CD4-positive, alpha-beta memory T cell (primary cell): ENCODE measurements at places on chromosomes 5 and 9.

DNA sequence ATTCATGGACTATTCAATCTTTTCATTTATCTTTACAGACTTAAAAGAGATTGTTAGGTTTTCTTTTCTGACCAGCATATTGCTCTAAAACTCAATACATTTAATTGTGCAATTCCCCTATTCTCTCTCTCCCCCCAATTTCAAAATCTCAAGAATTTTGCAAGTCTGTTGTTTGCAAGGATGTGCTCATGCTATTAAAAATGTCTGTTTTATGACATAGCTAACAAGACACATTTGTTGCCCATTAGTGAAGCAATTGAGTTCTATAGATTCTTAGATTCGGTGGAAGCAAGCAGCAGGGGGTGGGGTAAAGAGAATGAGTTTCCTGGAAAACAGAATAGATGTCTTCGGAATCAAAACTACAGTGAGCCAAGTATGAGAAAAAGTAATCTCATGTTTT lies 8.5 kb upstream of the CSNK1A1 start:
- no peak for DNase-seq

DNA sequence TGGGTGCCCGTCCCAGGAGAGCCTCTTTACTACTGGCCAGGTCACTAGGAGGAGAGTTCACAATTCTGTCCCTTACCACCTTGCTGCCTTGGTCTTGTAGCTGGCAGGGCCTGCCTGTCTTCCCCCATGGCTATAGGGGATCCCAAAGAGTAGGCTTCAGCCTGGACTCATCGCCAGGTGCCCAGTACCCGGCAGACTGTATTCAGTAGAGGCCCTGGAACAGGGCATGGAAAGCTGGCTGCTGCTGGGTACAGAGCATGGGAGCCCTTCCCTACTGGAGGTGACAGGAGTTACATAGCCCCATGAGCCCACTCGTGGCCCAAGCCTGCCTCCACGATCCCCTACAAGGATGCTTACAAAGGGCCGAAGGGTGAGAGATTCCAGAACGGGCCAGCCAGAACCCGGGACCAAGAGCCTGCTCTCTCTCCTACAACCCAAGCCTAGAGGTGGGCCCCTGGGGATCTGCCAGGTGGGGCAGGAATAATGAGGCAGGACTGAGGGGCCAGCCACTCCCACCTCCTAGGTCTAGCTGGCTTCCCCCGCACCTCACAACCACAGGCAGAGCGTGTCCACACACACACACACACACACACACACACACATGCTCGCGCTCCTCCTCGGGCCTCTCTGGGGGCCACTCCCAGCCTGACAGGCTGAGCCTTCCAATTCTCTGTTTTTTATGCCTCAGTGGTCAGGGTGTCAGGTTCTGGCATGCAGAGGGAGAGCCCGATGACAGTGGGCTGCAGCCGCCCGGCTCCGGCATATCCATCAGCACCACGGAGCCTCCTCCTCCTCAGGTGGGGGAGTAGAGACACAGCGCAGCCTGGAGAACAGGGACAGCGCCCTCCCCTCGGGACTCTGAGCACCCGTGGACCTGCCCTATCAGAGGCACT lies 186.0 kb downstream of the PAX5 start:
- DNase-seq: no peak

GRCh38 chr9:91458906-91459305 lies 35.3 kb upstream of the NFIL3 start:
- DNase-seq: no peak

DNA sequence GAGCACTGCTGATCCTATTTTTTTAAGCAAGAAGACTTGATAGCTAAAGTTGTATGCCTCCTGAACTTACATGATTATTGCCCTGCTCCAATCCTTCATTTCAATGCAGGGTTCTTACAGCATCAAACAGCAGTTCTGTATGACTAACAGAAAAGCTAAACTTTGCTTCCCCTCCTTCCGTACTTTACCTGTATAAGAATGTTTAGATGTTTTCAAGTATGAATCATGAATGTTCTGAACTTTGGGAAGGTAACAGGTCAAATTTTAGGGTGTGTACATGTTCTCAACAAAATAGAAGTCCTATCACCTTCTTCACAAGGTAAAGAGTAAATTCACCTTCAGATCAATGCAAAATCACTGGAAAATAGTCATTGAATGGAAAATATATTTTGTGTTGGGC lies 972.6 kb upstream of the SEMA6A start:
- no peak for DNase-seq

GRCh38 chr9:119533504-119533903 lies 164.3 kb upstream of the BRINP1 start:
- no peak for DNase-seq

DNA sequence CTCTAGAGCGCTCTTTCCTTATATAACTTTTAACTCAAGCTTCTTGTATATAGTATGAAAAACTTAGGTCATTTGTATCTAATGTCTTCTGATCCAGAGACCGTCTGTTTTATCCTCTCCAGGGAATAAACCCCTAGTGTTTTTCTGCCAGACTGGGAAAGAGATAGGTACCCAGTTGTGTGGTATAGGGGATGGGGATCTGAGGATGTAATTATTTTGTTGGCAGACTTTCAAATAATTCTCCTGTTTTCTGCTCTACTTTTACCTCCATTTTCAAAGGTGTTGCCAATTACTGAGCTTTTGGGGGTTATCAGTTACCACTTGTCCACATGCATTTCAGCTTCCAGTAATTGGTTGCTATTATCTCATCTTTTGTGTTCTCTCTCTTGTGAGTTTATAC lies 17.9 kb downstream of the CCDC171 start:
- no peak for DNase-seq

DNA sequence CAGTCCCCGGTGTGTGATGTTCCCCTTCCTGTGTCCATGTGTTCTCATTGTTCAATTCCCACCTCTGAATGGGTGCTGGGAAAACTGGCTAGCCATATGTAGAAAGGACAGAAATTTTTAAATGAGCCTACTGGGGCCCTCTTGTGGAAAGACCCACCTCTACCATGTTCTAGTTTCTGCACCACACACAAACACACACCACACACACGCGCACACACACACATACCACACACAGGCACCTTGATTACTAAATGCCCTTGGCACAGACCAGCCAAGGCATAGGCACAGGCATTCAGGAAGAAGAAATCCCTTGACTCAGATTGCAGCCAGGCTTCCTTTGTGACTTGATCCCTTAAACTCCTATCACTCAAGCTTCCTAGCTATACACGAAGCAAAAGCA lies 60.5 kb downstream of the SIL1 start:
- DNase-seq: no peak

- DNase-seq: peak; percentile 49
Measured at GRCh38 chr5:73902327-73903051, 276.5 kb downstream of the ARHGEF28 start.

DNA sequence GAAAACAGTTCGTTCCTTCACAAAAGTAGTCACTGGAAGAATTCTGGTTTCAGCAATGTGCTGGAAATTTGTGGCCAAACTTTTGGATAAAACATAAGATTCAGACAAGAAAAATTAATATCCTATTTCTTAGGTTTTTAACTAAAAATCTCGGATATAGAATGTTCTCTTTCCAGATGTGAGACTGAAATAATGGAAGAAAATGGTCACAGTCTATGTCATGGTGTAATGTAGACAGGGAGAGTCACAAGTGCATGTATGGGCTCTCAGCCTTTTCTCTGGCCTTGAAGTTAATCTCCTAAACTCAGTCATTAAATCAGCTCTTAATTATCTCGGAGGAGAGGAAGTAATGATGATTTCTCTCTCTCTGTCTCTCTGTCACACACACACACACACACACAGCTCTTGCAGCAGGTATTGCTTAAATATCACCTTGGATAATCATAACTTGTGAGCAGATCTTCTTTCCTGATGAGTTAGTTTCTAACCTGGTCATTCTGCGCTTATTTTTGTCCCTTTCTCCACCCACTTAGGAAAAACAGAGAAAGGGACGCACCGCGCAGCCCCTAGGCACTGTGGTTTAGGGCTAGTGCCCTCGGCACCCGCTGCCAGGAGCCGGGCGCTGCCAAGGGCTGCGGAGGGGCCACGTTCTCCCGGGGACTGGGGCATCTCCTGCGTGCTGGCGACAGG lies 672 bp upstream of the ITGA2 start:
- DNase-seq: no peak

- no peak for DNase-seq
Measured at GRCh38 chr5:169147534-169147933, 153.4 kb downstream of the SLIT3 start.

DNA sequence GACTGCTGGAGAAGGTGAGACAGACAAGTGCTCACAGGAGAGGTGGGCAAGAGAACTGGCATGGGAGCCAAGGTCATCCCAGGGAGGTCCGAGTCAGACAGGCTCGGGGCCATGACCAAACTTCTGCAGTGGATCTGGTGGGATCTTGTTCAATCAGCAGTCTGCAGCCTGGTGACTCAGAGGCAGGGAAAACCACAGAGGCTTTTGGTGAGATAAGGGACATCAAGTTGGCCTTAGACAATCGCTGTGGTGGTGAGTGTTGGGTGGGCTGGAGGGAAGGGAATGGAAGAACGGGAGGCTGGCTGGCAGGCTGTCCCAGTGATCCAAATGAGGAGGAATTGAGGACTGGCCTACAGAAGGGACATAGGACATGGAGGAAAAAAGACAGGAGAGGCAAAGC lies 123.8 kb downstream of the TMEM174 start:
- DNase-seq: no peak

- DNase-seq: no peak
Measured at GRCh38 chr5:90934091-90934719, 375.6 kb downstream of the ADGRV1 start.

DNA sequence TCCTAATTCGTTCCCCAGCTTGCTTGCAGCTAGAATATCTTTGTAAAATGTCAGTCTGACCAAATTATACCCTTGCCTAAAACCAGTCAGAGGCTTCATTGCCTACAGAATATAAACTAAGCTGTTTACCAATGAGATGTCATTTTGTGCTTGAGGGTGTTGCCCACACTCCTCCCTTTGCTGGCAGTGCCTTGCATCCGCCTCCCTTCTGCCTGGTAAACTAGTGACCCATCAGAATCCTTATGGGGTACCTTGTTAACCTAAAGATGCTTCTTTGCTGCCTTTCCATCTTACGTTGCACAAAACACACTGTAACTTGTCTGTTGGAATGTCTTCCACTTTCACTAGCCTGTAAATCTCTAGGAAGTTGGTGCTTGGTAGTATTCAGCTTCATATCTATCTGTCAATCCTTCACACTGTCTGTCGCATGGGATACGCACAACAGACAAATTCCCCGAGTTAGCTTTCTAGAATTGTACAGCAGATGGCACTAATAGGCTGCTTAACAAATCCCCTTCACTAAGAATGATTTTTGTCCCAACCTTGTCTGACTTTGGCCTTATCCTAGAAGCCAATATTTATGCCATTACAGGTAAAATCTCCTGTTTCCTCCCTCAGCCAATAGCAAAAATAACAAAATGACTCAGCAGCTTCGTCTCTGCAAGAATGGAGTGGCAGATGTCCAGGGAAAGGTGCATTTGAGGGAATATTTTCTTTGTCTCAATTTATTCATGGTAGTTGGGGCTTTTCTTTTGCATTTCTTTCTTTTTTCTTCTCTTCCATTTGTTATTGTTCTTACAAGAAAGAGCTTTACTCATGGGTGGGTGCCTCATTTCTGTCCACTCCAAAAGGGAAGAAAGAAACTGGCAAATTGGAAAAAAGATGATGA lies 3.0 kb downstream of the NUDT2 start:
- DNase-seq: peak; percentile 10

- peak; percentile 34 for DNase-seq
Measured at GRCh38 chr5:175657593-175658271, at the start of gene HRH2. Gene HRH2 (plus strand): TSS chr5:175658071. CDS start chr5:175683234, 25,163 bp downstream.

GRCh38 chr9:382383-382782 lies 167.7 kb downstream of the DOCK8 start:
- no peak for DNase-seq

DNA sequence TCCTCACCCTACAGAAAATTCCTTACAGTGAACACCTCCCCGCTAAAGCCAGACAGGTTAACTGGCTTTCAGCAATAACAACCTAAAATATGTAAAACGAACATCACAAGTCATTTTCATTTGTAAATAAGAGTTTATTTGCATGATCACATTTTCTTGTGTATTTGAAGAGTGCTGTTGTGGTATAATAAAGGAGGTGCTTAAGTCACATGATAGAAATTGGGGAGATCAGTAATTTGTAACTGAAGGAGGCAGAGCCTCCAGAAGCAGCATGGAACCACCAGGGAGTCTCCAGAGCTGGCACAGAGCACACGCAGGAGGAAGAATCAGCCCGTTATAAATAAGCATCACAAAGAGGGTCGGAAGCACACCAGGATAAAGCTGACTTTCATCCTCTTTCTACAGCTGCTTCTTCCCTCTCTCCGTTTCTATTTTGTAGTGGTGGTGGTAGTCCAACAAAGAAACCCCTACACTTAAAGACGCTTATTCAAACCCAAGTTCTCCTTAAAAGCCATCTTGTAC lies 210.6 kb downstream of the MAPKAP1 start:
- DNase-seq: no peak

- no peak for DNase-seq
Measured at GRCh38 chr5:172765766-172766286, 5.2 kb downstream of the DUSP1 start.

DNA sequence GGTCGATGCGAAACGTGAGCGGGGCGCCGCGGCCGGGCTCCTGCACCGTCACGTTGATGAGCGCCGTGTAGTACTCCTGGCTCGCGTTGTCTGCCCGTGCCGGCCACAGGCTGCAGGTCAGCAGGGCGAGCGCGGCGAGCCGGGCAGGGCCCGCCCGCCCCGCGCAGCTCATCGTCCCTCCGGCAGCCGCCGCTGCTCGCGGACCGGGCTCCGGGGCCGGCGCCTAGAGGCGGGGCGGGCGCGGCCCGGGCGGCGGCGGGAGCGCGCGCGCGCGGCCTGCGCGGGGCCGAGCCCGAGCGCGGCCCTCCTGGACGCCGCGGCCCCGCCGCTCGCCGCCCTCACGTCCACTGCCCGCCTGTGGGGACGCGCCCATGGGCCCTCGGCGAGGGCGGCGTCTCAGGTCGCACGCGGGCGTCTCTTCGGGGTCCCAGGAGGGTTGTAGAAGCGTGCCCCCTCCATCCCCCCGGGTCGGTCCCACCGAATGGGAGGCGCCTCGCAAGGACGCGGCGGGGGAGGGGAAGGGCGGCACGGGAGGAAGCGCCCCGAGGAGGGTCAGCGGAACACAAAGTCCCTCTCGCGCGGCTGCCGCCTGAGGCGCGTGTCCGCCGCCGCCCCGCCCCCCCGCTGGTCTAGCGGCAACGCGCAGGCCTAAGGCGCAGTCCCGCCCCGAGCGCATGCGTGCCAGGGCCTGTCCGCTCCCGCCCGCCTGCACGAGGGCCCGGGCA lies at the start of gene RNF130:
Gene RNF130, minus strand, starts transcription at position 229 of the 725 bp plus-strand sequence. Its CDS starts 57 bp downstream, at position 172.
- peak; percentile 78 for DNase-seq

DNA sequence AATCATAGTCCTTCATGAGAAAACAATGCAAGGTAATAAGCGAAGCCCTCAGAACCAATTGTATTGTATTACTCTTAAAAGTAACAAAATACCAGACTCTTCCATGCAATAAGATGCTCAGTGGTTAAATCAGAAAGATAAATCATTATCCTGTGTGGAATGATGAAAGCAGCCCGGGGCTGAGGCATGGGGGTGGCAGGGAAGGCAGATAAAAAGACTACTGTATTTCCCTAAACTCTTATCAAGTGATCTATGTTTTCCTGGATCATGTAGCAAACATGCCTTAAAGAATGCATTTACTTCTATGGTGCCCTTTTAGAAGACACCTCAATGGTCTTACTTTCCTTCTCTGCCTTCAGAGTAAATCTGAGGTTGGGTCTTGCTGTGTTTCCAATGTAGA lies 105.6 kb upstream of the DAPK1 start:
- DNase-seq: no peak

GRCh38 chr5:77066823-77067442 lies 20.2 kb downstream of the ZBED3 start:
- no peak for DNase-seq

- DNase-seq: no peak
Measured at GRCh38 chr9:124022201-124023121, 10.9 kb downstream of the LHX2 start.
